ENCODE measurements at places on chromosomes 16 and 17.

- no peak for DNase-seq
Observed at GRCh38 chr16:88539652-88540345, 30.4 kb upstream of the ZC3H18 start.

GRCh38 chr17:20925954-20926353 is 116.9 kb downstream of the USP22 start:
- no peak for DNase-seq

DNA sequence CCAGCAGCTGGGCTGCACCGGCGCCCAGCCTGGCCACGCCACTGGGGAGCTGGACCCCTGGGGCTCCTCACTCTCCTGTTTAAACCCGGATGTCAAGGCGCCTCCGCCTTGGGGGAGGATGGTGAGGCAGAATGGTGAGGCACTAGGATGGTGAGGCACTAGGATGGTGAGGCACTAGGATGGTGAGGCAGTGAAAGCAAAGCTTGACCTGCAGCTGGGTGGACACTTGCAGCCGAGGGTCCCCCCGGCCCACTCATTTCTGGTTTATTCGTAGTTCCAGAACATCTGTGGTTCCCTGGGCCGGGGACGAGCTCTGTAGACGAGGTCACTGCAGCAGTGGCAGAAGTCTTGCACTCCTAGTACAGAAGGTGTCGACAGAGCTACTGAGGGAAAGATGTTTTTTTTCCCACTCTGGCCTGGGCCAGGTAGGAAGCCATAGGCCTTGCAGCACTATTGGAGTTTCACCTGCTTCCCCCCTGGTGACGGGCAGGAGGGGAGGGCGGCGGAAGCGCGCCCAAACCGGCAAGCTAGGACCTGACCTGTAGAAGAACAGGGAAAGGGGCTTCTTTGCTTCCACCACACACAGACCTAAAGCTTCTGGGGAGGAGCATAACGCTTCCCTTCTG is 1.1 kb upstream of the HNF1B start:
- DNase-seq = no peak

DNA sequence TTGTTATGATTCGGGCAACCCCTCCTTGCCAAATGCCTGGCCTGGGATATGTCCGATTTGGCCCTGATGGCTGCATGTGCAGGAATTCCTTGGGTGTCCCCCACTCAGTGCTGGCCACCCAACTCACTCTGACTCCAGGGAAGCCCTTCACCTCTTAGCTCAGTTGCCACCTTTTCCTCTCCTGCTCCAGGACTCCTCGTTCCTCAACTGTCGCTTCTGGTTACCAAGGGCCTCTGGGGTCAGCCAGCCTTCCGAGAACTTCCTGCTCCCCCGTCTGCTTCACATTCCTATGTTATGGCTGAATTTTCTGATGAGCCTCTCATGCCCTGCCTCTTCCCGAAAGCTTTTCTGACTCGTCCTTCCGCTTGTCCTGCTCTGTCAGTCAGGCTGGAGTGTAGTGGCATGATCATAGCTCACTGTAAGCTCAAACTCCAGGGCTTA is 63.5 kb downstream of the SPACA3 start:
- DNase-seq = no peak

DNA sequence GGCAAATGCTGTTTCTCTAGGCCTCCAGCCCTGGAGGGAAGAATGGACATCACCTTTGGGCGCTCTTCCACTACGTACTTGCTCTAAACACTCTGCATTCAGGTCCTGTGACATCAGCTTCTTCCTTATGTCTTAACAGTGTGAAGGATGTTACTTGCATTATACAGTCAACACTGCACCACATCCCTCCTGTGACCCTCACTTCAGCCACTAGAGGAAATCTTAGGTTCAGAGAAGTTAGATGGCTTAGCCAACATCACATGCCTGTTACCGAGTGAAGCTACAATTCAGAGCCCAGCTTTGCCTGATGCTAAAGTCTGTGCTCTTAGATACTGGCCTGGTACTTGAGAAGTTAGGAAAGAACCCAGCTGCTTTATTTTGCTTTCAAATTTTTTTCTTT is 18.3 kb downstream of the UBFD1 start:
- no peak for DNase-seq

DNA sequence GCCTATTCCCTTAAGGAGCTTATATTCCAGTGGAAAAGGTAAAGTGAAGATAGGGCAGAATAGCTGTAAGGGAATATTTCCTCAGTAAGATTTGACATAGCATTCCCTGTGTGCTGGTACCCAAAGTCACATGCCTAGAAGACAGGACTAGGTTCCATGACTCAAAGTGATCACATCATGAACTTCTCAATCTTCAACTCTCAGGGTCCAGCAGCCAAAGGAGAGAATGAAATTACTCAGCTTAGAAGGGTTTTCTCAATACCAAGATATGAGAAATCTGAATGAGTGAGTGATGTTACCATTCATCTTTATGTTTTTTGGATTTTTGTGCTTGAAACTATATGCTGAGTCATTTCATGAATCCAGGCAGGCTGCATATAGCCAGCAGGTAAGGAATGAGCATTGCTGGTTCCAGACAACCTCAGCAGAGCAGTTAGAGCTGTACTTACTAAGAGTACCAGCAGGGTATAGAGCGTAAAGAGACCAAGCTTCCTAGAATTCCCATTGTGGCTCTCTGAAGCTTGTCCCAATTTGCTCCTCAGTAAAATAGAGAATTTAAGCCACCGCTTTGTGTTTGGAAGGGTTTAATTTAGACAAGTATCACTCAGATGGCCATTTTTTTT is 91.1 kb downstream of the ANKFN1 start:
- DNase-seq = no peak

All from progenitor cell of endocrine pancreas (in vitro differentiated cells).